ENCODE measurements at places on chromosomes 16 and 17.

DNA sequence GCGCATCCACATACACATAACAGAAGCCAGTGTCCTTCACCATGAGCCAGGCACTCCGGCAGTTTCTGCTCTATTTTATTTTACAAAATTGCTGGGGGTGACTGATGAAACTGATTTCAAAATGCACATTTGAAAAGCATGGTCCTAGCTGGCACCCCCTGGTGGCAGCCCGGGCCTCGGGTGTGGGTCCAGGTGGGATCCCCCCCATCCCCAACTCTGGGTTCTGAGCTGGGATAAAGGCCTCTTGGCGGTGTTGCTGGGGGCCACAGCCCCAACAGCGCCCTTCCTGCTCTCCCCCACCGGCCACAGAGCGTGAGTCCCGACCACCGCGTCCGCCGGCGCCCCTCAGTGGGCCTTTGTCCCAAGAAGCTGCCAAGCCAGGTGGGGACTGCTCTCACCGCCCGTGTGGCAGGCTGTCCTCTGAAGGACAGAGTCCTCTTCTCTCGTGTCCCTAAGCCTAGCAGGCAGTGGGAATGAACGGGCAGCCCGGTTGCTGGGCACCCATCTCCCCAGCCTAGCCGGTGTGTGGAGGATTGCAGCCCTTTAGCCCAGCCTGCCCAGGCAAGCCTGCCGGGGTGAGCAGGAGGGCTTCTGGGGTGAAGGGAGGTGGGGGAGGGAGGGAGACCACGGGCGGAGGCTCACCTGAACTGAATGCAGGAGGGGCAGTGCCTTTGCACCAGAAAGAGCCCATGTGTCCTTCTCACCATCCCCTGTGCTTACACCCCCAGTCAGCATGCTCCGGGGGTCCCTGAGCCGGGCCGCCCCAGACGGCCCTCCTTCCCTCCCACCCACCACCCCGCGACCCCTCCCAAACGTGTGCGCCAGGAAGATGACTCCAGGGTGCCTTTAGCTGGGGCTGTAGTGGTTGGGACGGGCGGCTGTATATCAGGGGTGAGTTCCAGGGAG is 898 bp downstream of the SNAI3 start:
- DNase-seq = peak; percentile 84

- DNase-seq = peak; percentile 80
Measured at GRCh38 chr16:14070877-14071575, at the start of gene MRTFB. Gene MRTFB (plus strand): TSS chr16:14071319. CDS start chr16:14140607, 69,288 bp downstream.

DNA sequence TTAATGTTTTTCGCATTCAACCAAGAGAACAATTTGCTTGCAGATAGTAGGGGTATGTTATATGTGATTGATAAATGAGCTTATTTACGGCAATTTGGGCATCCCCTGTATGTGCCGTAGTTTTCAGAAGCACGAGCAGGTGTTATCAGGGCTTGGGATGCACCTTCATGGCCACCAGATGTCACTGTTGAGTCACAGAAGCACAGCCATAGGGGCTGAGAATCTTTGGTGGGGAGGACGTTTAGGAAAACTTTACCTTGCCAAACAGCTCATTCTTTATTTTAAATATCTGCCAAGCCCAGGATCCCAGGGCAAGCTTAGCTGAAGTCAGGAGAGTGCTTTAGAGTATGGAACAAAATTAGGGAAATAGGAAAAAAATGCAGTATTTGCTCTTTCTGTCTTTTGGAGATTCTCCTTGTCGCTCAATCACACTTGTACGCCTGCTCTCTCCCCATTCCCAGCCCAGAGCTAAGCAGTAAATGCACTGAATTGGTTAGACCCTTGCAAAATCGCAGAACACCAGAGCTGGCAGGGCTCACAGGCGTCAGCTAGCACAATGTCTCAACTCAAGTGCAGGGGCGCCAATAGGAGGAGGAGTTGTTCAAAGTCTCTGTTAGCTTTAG is 93.6 kb upstream of the MPHOSPH6 start:
- DNase-seq = peak; percentile 68

DNA sequence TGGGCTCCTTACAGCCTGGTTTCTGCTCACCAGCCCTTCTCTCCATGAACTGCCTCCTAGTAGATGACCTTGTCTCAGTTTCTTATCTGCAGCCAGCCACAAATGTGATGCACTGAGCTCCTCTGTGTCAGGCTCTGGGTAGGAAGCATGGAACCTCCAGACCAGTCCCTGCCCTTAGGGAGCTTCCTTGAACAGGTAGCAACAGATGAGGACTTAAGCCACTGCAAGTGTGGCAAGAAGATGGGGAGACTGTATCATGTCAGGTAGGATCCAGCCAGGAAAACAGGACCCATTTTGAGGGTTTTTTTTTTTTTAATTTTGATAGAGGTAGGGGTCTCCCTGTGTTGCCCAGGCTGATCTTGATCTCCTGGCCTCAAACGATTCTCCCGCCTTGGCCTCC is 5.3 kb upstream of the MAP3K14 start:
- DNase-seq = no peak

DNA sequence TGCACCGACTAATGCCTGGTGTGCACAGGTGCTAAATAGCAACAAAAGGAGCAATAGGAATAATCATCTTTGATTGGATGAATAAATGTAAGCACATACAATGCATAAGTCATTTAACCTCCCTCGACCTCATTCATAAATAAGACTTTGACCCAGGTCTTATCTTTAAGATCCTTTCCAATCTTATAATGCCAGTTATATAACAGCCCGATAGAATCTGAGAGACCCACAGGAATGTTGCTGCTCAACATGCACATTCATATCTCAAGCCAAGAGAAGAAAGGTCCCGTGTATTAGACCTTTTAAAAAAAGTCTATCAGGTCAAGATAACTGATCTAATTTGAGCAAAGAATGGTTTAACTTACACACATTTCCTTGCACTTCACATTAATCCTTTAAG is 146.8 kb upstream of the SOX9 start:
- no peak for DNase-seq

DNA sequence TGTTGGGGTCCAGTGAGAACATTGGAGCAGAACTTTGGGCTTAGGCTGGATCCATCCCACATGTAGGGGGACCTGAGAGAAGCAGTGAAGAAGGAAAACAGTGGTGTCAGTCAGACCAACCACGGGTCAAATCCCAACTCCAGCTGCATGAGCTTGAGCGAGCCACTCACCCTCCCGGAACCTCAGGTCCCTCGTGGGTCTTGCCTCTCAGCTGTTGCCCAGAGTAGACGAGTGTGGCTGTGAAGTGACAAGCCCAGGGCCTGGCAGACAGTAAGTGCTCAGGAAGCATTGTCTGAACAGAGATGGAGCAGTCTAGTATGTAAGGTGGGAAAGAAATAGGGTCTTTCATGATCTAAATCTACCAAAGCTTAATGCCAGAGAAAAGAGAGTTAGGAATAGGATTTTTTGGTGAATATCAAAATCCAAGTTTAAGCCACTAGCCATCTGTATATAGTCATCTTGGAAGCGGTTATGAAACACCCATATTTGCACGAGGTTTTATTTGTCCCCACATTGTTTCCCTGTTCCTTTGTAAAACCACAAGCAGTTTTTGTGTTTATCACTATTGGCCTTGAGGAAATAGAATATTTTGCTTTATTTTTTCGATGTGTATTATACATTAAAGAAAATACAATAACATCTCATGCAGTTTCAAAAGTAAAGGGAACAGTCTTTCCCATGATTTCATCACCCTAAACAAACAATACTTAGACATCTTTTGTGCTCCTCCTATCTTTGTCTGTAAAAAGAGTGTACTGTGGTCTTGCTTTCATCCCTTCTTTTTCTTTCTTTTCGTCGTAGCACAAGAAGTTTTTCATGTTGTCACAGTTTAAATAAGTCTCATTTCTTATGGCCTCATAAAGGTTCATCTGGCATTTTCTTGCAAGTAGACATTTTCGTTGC is 112.0 kb downstream of the CLEC16A start:
- no peak for DNase-seq

DNA sequence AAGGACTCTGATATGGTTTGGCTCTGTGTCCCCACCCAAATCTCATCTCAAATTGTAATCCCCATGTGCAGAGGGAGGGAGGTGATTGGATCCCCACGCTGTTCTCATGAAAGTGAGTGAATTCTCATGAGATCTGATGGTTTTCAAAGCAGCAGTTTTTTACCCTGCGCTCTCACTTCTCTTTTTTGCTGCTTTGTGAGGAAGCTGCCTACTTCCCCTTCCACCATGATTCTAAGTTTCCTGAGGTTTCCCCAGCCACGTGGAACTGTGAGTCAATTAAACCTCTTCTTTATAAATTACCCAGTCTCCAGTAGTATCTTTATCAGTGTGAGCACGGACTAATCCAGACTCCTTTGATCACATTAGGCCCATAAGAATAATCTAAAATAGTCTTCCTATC is 719.7 kb upstream of the CDH8 start:
- DNase-seq = no peak

- peak; percentile 2 for DNase-seq
Measured at GRCh38 chr17:66040402-66040801, 151.5 kb downstream of the CEP112 start.

Measured in activated CD8-positive, alpha-beta T cell treated with anti-CD3 and anti-CD28 coated beads for 36 hours (primary cell).